ENCODE measurements at places on chromosomes 3 and 15.

- DNase-seq = no peak
Measured at GRCh38 chr3:80770106-80771074, 991.1 kb downstream of the GBE1 start.

GRCh38 chr3:156543043-156543555 lies 11.8 kb downstream of the SSR3 start:
- DNase-seq = no peak

GRCh38 chr3:77489216-77489615 lies 449.3 kb downstream of the ROBO2 start:
- no peak for DNase-seq

DNA sequence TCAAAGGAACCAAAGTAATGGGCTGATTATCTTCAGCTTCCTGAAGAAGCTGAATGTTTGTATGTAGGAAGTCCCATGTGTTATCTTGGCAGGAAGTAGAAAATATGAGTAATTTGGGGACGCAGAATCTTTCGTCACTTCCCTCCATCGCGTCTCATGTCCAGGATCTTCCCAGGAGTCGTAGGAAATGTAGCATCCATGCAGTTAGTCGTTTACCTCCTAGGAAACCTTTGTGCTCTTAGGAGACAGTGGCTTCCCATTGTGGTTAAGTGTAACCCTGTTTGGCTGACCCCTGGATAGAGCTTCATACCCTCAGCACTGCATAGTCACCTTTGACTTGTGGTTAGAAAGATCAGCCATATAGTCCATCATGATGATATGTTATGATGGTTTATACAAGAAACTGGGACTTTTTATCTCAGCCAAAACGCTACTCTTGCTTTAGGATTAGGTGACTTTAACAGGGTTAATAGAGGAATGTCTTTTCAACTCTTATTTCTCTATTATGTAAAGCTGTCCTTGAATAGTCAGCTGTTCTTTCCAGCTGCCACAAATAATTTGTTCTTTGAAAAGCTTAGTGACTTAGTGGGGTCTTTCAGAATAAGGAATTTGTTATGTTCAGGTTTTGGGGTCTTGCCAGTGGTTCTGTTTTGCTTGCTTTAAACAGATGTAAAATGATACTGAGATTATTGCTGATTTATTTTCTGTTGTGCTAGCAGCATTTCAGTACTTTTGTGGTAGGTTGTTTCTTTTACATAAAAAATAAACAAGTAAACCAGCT lies 92.2 kb downstream of the KLHL25 start:
- DNase-seq = peak; percentile 5

- no peak for DNase-seq
Measured at GRCh38 chr3:161695811-161696210, 199.2 kb downstream of the OTOL1 start.

GRCh38 chr15:40287505-40287904 lies 4.6 kb upstream of the ANKRD63 start:
- no peak for DNase-seq

- no peak for DNase-seq
Measured at GRCh38 chr15:89399238-89400115, 64.9 kb upstream of the POLG start.

GRCh38 chr3:40054568-40055222 lies 245.3 kb downstream of the MYRIP start:
- no peak for DNase-seq

- no peak for DNase-seq
Measured at GRCh38 chr15:41039121-41039520, 77.0 kb downstream of the INO80 start.

DNA sequence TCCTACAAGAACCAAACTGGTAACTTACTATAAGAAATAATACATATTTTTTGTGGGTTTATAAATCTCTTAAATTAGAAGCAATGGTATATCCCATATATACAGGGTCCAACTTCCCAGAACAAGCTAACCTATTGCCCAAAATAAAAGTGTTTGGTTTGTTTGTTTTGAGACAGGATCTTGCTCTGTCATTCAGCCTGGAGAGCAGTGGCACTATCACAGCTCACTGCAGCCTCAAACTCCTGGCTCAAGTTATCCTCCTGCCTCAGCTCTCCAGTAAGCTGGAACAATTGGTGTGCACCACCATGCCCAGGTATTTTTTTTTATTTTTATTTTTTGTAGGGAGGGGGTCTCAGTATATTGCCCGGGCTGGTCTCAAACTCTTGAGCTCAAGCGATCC lies 135.4 kb downstream of the TFDP2 start:
- no peak for DNase-seq

- no peak for DNase-seq
Measured at GRCh38 chr3:153495422-153495821, 333.4 kb downstream of the RAP2B start.

DNA sequence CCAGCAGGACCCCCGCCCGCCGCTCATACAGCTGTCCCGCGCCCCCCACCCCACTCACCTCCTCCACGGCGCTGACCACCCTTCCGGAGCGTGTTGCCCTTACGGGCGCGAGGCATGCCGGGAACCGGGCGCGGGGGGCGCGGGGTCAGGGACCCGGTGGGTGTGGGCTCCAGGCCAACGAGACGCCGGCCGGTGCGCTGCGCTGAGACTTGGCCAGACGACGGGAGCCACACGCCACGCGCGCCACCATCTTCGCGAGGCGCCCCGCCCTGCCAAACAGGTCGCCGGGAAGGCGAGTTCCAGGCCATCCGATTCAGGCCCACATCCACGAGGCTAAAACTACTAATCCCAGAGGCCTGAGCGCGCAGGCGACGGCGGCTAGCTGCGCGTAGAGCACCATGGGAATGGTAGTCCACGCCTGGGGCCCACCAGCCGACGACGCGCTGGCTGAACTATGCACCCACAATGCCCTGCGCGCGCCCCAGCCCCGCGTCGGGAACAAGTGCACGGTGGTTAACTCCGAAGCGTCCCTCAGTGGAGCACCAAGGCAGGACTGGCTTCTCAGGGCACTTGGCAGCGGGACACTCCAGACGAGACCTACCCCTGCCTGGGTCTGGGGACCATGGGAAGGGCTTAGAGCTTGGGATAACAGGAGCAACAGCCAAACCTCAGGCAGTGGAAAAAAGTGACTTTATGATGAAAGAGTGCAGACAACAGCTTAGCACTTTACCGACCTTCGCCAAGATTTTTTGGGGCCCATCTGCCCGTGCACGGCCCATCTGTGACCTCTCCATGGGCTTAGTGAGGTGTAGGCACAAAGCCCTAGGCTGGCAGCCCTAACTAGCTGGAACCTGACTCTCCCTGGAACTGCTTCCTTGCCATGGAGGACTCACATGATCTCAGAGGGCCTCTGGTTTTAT lies at the start of gene IFRD2:
Gene IFRD2 (minus strand): TSS at position 271 of the 920 bp plus-strand sequence. CDS start 155 bp downstream, at position 116.
- peak; percentile 98 for DNase-seq

- no peak for DNase-seq
Measured at GRCh38 chr3:114132500-114132899, 46.4 kb downstream of the DRD3 start.

- no peak for DNase-seq
Measured at GRCh38 chr15:90232941-90233386, 777 bp downstream of the CIB1 start.

DNA sequence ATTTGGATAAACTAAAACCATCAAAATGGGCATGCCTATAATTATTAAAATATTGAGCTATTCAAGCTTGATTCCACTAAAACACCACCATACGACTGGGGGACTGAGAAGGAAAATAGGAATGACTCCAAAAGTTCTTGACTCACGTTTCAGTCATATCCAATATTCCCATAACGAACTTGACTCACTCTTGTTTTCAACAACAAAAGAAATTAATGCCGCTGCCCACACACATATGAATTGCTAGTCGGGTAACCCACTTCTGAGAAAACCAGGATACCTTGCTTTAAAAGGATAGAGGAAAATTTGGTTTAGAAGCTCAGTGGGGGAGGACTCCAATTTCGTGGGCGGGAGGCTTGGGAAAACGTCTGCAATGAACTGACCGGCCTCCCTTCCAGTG lies 5.2 kb downstream of the HTR3C start:
- DNase-seq = peak; percentile 83

- DNase-seq = no peak
Measured at GRCh38 chr3:111884411-111885018, 25.4 kb downstream of the PHLDB2 start.

DNA sequence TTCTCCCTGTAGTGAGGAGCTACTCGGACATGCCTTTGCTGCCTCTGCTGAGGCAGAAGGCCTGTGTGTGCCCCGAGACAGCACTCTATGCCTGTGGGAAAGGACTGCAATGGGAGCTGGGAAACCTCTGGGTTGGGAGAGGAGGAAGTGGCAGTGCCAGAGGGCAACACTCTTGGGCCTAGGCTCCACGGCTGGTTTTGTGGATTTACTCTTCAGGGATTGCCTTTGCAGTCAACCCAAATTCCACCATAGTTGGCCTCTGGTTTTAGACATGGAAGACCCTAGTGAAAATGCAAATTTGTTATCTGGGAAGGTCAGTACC lies 46.8 kb downstream of the ITGA11 start:
- no peak for DNase-seq

- peak; percentile 64 for DNase-seq
Measured at GRCh38 chr15:51917493-51917892, 54.1 kb downstream of the LEO1 start.

DNA sequence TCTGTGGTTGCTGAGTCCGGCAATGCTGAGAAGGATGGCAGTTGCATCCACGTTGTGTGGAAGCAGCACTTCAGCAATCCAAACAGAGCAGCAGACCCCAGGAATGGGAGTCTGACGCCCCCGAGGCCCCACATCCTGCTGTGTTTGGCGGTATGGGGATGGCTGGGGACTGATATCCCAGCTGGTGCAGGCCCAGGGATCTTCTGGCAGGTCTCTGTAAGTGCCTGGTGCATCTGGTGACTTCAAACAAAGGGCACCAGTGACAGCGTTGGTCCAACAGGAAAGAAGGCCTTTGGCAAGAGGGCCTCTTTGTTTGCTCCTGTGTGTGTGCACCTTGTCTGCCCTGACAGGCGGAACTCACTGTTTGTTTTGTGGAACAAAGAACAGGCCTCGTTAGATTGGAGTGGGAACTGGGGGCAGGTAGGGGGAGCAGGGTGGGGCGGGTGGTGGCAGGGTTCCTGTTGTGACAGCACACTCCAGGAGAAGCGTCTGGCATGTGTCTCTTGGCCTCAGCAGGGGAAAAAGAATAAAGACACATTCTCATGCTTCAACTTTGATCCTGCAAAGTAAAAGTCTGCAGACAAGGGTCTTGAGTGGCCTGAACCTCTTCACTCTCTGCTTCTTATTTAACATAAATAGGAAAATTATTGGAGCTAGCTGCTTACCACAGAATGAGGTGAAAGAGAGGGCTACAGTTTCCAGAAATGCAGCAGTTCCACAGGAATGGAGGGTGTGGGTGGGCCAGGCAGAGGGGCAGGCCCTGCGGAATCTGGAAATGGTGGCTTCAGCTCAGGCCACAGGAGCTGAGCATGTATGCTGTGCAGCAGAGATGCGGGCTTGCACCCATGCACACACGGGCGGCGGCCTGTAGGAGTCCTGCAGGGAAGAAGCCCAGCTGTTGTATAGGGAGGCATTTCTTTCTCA lies 94.5 kb upstream of the MYZAP start:
- no peak for DNase-seq

DNA sequence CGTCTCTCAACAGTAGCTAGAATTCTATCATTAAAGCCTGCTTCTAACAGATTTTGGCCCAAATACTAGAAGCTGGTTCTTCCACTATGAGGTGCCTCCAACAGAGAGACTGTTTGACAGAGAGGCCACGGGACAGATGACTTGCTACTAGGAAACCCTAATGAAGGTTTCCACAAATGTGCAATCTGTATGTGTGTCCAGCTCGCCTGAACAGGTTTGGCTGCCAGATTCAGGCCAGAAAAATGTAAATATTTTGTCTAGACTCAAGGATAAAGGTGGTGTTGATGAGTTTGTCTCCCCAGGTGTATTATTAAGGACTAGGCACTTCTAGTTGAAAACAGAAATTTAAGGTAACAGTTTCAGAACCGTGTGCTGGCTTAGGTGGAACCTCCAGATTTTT lies 91.6 kb upstream of the TRIM42 start:
- no peak for DNase-seq

GRCh38 chr15:66369773-66370651 lies 13.5 kb upstream of the TIPIN start:
- DNase-seq = no peak

DNA sequence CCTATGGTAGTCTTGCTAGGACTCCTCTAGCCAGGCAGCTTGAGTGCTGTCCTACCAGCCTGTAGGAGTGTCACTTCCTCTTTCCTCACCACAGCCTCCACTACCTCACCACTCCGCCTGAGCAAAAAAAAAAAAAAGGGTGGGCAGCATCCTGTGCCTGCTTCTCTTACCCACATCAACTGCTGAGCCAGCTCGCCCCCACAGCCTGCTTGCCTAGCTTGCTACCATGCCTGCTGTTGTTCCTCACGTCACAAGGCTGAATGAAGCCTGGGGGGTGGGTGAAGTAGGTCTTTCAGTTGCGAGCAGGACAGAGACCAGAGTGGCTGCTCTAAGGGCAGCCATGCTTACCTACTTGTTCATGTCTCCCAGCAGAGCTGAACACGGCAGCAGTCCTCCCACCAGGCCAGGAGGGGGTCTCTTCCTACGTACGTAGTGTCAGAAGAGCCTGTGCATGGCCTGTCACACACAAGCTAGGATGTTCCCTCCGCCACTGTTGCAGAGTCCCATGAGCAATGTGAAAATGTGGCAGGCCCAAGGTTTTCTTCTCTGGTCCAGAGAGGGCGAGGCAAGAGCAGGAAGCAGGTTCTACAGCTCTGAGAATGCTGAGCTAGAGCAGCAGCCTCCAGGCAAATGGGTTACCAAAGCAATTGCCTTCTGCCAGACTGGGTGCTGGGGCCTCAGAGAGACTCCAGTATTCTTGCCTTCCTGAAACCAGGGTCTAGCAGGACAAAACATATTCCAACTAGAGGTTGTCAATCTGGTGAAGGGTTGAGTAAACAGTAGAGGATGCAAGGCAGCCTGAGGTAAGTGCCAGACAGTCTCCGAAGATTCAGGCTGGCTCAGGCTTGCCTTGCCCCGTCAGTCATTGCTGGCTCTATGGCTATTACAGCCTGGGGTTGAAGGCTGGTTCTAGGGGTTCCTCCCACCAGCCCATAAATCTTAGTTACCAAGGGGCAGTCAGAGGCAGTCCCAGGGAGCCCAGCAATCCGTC lies 8.1 kb downstream of the PPM1M start:
- no peak for DNase-seq

DNA sequence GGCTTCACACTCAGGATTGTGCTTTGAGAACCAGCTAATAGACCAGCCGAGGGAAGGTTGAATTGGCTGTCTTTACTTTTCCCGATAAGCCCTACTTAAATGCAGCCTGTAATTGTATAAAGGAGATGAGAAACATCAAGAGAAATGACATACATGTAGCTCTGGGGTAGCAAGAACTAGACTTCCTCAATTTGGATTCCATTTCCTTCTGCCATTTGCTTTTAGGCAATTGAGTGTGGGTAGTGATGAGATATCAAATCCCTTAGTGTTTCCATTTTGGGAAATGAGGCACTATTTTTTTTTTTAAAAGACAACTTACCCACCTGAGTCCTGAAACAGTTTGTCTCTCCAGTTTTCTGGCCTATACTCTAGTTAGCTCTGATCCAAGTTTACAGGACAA lies 2.2 kb downstream of the INAFM2 start:
- no peak for DNase-seq

DNA sequence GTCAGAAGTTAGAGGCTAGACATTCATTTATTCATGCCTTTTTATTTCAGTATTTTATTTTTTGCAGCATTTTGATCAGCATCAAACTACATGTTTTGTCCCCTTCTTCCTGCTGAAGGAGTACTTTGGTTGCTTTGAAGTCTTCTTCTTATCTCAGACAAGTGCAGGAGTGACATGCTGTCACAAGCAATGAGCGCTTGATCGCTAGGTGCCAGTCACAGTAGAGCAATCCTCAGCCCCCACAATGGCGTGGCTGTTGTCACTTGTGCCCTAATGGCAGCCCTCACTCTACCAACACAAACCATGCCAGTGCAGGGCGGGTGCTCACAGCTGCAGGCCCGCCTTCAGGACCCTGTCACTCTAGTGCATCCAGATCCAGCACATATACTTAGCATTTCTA lies 184.6 kb upstream of the FEZF2 start:
- DNase-seq = no peak
